Ureter (tissue), 1 donor: ENCODE measurements at places on chromosomes 1 and 21. TPM values are rescaled to one million over a fixed set of nuclear protein-coding genes. Genes with fewer than 3 reads are reported as not detected.

SNAPIN gene
- 37.3 TPM for total RNA-seq

RBBP5 gene
- total RNA-seq = 13.7 TPM

DNASE2B gene
- total RNA-seq = 0.34 TPM

SMPDL3B gene
- 0.83 TPM for total RNA-seq

LDLRAD1 gene
- total RNA-seq = not detected

GREM2 gene
- 1.6 TPM for total RNA-seq

- no peak for DNase-seq
Observed at GRCh38 chr1:22383526-22384294, 67.9 kb upstream of the ZBTB40 start.

DNA sequence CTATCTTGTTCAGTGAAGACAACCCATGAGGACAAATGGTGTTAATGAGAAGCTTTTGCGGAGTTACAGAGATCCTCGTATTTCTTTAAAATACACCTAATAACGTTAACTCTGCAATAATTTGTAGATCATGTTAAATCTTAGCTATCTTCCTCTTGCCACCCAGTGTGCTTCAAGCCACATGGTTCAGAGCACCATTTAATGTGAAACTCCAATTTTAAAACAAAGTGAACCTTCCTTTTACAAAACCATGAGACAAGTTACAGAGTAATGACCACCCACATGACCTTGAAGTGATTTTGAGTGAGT, 1.7 kb upstream of the KCNE2 start:
- DNase-seq = no peak

GRCh38 chr1:212479188-212479587, 46.5 kb downstream of the NENF start:
- DNase-seq = no peak

- DNase-seq = no peak
Observed at GRCh38 chr1:54506594-54506993, 41.4 kb upstream of the ACOT11 start.

- DNase-seq = no peak
Observed at GRCh38 chr1:81407000-81407821, 393.5 kb upstream of the ADGRL2 start.

GRCh38 chr1:93715529-93716126, 34.0 kb upstream of the BCAR3 start:
- DNase-seq = no peak

DNA sequence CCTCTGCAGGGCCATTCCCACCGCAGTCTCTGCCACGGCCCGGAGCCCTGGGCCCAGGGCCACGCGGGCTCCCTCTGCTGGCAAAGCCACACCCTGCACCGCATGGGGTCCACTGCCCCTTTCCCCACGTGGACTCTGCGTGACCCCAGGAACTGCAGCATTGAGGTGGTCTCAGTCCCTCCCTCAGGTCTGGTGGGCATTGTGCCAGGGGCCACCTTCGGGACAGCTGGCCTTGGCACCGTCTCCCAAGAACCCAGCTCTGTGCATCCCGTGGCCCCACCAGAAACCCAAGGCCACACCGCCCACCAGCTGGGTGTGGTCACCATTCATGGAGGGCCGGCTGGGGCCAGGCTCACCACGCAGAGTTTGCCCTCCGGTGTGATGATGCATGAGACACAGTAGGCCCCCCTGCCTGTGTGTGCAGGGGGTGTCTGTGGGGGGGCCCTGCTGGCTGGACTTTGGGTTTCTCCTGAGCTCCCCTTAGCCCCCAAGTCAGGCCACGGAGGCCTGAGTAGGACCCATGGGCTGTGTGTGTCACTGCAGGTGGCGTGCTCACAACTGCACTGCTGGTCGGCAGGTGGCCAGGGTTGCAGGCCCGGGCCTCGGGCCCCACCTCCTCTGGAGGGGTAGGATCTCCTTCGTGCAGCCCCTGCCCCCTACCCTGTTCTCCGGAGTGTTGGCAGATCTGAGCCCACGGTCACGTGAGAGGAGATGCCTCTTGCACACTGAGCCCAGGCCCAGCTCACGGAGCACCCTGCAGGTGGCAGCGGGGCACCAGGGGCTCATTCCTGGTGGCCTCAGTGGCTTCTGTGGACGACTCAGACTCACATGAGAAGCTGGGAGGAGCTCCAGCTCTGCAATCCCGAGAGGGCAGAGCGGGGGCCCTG, 5.8 kb downstream of the VWA1 start:
- DNase-seq = no peak

GRCh38 chr1:30787856-30788495, 30.4 kb upstream of the LAPTM5 start:
- DNase-seq = no peak

DNA sequence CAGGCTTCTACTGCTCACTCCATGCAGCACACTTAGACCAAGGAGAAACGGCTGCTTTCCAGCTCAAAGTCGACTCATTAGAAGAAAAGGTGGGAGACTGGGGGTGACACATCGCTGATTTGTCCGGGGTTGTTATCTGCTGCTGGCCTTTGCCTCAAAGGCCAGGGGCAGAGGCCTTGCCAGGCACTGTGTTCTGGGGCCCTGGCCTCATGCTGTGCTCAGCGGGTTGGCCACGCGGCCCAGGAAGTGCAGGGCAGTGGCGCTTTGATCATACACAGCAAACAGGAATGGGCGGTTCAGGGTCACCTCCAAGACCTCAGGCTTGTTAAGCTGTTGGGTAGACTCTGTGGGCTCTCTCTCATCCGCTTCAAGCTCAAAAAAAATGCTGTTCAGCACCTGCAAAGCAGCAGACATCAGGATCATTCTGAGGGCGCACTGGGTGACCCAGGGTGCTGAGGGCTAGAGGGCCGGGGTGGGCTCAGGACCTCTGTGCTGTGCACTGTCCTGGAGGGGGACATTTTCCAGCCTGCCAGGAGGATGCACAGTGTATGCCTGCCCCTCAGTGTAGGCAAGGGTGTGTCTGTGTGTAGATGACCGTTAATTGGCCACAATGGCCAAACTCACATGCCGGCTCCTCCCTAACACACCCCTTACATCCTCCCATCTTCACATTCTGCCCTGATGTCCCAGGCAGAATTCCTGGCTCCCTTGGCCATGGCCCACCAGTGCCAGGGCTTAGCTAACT, 10.8 kb downstream of the AGT start:
- no peak for DNase-seq
